Left kidney (tissue), 8 donors: ENCODE measurements at places on chromosomes 13 and 19.

DNA sequence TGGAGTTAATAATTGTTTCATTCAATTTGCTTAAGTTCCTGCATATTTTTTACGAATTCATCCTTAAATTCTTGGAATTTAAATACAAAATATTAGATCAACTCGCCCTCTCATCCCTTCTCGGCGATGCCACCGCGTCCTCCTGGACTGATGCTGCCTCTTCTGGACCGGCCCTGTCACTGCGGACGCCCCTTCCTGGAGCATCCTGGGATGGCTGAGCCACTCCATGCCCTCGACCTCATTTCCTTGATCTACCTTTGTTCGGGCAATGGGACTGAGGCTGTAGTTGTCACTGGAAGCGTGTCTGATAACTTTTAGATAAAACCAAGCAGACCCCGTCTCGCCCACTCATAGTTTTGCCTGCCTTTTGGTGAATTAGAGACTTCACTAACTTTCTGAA lies 283.7 kb downstream of the TEX29 start:
- no peak for DNase-seq

- DNase-seq: no peak
These were observed 40.8 kb upstream of the ISYNA1 start for GRCh38 chr19:18478545-18479311.

- no peak for DNase-seq
These were observed 2.4 kb downstream of the LMNB2 start for GRCh38 chr19:2454199-2454961.

GRCh38 chr19:46068345-46069258 lies 27.8 kb upstream of the IGFL4 start:
- no peak for DNase-seq

DNA sequence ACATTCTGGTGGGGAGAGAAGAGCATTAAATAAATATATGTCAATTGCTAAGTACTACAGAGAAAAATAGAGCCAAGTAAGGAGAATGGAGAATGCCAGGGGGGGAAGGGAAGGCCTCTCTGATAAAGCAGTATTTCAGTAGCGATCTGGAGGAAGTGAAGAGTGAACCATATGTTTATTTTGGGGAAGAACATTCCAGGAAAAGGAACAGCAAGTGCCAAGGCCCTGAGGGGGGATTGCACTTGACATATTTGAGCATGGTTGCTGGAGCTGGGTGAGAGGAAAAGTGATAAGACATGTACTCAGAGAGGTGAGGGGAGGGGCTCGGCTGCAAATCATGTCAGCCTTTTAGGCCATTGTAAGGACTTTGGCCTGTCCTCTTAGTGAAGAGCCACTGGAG lies 30.4 kb downstream of the WDR87 start:
- no peak for DNase-seq

DNA sequence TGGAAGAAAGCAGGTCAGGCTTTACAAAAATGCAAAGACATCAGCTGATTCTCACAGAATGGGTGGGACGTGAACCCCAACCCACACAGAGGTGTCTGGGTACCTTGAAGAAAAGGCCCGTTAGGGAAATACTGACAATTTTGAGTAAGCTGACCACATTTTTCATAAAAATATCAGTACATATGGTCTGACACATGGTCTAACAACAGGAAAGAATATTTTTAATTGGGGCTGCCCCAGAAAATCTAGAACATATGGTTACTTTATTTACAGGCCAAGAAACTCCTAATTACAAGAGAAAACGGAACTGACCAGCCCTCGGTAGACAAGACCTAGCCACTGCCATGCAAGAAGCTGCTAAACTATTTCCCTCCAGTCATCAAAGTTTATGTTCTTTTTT lies 48.7 kb upstream of the ITM2B start:
- no peak for DNase-seq

- no peak for DNase-seq
These were observed 95.0 kb downstream of the RNF17 start for GRCh38 chr13:24858953-24859352.
